ENCODE measurements at places on chromosomes 1 and 21. TPM values are rescaled to one million over a fixed set of nuclear protein-coding genes. Genes with fewer than 3 reads are reported as not detected.

- DNase-seq, result no peak
Observed at GRCh38 chr1:233487408-233487807, 126.5 kb upstream of the KCNK1 start.

DNA sequence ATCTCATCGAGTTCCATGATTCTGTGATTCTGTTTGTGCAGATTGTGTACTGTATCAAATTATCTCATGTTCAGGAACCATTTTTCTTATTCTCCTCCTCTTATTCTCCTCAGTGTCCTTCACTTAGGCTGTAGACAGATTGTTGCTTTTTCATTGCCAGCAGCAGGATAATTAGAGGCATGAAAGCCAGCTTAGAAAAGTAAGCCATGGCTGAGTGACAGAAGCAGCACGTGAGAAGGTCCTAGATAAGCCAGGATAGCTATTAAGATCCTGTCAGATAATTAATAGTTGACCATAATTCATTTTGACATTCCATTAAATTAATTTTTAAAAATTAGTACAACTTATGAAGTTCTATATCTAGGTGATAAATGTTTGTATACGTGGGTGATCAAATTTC is 60.8 kb upstream of the PRKACB start:
- no peak for DNase-seq

- no peak for DNase-seq
Observed at GRCh38 chr1:215345766-215346165, 221.3 kb upstream of the KCTD3 start.

- DNase-seq, result no peak
Observed at GRCh38 chr21:33988237-33989017, 72.8 kb upstream of the ATP5PO start.

GRCh38 chr1:46277658-46278373 is 25.6 kb downstream of the LRRC41 start:
- DNase-seq, result no peak

DNA sequence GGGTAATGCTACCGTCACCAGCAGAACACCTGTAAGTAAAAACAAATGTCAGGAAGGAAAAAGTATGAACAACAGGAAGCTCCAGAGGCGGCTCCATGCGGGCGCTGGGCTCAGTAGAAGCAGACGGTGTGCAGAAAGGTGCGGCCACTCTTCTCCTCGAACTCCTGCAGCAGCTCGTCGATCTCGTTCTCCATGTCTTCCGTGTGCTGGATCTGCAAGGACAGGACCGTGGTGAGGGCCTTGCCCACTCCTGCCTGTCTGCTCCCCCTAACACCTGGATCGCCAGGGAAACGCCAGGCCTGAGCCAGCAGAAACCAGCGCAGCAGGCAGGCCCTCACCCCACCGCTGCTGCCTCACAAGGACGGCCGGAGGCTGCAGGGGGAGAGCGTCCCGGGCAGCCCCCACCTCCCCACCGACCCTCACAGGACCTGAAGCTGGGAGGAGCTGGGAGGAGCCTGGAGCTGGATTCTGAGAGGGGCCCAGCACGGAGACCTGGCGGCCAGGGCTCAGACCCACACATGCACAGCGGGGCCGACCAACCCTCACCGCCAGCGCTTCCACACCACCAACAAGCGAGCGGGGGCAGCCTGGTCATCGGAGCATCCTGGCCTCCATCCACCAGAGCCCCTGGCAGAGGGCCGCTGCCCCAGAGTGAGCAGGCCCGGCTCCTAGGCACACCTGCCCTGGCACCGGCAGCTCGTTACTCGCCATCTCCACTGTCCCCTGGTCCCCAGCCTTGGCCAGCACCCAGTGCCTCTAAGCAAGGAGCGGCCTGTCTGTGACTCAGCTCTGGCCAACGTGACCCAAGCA is 1.7 kb upstream of the TMEM240 start:
- DNase-seq, result no peak

DNA sequence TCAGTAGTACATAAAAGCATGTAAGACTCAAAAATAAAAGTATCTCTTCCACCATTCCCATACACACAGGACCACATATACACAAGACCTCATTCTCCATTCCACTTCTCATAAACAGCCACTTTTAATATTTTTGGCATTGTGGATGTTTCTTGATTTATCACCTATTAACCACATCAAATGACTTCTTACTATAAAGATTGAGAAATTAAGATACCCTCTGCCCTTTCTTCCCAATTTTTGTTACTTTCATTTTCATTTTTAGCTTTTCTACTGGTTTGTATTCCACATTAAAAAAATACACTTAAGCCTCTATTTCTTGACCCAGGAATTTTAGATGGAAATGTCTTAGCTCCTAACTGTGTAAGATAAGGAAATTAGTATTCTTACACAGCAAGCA is 22.8 kb downstream of the AKT3 start:
- no peak for DNase-seq

DNA sequence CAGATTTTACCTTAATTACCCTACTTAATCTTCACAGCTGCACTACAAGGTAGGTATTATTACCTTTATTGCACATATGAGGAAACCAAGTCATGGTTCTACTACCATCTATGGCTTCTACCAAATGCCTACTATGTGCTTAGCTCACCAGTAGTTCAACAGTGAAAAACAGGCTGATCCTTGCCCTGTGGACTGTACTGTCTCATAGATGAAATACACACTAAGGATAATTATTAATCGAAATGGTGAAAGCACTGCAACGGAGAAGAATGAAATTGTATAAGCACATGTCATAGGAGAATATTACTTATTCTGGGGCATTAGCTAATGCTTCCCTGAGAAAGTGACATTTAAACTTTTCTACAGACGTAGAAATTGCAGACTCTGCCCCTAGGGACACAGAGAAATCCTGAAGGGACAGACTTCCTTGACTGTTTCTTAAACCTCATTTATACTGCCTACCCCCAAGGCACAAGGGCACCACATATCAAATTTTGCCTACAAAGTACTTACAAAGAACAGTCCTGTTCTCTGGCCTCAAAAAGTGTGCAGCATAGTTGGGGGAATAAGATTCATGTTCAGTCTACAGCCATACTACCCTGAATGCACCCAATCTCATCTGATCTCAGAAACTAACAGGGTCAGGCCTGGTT is 148.4 kb upstream of the ZC3H11B start:
- DNase-seq, result no peak

DNA sequence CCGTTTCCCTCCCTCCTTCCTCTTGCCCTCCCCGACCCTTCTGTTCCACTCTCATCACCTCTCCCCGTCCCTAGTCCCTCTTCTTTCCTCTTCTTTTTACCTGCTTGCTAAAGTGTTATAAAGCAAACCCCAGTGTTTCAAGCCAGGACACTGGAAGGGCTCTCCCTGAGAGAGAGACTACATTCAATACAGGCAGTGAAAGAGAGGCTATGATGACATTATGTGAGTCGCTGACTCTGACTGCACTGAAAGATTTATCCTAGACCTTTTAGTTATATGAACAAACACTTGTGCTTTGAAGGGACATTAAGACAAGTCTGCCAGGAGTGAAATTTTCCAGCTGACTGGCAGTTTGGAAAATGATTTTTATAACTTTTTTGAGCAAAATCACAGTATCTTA is 155.7 kb downstream of the S1PR1 start:
- no peak for DNase-seq

DNA sequence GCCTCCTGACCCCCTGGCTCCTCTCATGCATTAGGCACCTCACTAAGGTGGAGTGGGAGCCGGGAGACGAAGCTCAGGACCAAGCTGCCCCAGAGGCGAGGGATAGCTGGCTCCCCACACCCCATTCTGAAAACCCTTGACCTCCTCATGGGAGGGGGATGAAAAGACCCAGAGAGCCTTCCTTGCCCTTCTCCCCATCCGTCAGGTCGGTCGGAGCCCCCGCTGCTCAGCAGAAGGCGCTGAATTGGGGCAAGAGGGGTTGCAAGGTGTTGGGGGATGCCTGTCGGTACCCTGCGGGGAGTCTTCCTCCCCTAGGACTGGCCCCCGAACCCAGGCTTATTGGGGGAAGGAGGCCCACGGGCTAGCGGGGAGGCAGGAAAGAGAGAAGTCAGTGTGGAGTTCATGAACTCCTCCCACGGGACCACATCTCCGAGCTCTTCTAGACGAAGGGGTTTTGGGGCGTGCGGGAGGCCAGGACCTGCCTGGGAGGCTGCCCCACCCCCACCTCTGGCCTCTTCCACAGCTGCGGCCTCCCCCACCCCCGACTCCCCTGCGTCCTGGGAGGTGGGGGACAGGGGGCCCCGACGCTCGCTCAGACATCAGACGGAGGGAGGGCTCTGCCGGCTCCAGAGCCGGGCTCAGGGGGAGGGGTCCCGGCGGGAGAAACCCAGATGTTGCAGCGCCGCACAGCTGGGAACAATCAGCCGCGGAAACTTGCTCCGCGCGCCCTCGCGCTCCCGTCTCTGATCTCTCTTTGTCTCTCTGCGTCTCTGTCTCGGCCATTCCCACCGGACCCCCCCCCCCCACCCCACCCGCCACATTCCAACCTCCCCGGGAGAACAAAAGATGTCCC is 719 bp downstream of the MFAP2 start:
- DNase-seq, result no peak

DNA sequence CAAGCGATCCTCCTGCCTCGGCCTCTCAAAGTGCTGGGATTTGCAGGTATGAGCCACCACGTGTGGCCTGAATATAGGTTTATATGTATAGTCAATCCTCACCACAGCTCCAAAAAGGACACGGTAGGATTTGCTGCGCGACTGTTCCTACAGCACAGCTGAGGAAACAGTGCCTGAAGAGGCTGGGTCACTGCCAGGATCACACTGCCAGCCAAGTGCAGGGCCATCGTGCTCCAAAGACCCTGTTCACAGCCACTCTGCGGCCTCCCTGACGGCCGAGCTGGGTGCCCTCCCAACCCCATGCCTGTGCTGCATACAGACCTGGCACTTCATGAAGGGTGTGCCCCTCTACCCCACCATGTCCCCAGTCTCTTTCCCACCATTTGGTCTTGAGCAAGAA is 71.4 kb downstream of the MRPL37 start:
- DNase-seq, result peak; percentile 56

- no peak for DNase-seq
Observed at GRCh38 chr1:86787621-86788020, 83.2 kb downstream of the SH3GLB1 start.

IL19 gene
- not detected for total RNA-seq

CD101 gene
- total RNA-seq, result 0.38 TPM

BSND gene
- total RNA-seq, result not detected

OR2L3 gene
- not detected for total RNA-seq
